ENCODE measurements at places on chromosomes 5 and 9.

DNA sequence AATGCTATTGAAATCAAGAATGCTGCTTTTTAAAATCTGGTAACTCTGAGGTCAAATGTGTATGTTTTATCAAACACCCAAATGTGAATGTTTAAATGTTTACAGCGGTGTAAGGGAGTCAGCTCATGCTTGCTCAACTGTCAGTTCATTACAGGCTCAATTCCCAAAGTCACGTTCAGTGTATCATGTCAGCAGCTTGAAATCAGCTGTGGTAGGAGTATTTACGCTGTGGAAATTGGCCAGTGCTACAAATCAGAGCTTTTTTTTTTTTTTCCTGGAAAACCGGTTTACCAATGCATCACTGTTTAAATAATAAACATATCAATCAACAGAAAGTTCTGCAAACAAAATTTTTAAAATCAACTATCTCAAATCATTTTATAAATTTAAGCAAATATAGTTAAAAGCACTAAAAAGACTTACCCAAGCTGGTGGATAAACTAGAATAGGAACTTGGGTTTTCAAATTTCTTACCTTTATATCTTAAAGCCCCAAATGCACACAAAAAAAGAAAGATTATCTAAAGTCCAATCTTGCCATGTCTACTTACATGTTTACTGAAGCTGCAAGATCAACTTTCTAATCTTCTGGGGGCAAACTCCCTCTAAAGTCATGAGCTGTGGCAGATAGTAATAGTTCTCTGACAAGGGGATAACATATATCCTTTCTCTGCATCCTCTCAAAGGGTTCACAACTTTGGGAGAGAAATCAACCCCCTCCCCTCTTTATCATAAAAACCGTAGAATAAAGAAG, 57.6 kb upstream of the GRAMD2B start:
- DNase-seq = no peak

DNA sequence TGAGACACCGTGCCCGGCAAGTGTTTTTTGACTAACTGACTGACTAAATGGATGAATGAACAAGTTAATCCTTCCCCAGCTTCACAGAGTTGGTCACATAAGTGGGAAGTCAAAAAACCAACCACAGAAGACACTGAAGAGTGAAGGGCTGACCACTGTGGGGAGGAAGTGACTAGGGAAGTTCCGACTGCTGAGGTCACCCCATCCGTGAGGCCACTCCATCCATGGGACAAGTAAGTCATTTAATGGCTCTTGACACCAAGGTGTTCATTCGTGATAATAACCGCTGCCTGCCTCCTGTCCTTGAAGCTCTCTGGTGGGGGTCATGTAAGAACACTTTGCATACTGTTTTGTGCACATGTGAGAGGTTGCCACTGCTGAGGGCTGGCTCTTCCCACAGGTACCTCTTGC, 22.2 kb upstream of the CXCL14 start:
- DNase-seq = no peak

DNA sequence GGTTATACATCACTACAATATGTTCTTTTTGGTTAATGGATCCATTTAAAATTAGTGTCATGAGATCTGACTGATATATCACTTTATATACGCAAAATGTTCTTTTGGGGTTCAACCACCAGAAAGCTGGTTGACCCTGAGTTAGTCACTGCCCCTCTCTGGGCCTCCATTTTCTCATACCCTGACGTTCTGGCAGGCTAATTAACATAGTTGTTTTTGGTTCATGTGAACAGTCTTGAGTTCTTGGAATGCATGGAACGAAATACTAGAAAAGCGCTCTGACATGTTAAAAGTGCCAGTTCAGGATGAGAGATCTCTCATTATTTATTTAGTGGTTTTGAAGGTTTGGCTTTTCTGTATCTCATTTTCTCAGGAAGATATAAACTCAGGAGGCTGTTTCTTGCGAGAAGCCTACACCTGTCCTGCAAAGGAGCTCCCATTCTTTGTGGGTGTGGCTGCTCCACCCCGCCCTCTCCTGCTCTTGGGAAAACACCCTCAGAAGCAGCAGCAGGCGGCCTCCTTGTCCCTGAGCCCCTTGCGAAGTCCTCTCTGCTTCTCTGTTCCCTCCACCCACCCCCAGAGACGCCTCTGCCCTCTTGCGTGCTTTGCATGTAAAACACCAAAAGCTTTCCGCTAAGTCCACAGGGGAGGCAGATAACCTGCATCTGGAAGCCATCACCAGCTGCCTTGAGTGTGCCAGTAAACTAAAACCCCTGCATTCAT, 302.4 kb upstream of the PANK3 start:
- DNase-seq = no peak

GRCh38 chr5:112160652-112161391, 258.3 kb downstream of the EPB41L4A start:
- DNase-seq = peak; percentile 86

GRCh38 chr9:114116126-114116747, 17.1 kb upstream of the KIF12 start:
- DNase-seq = no peak
